ENCODE measurements at places on chromosomes 4 and X.
A peak's percentile ranks its signal among the peaks of the same experiment; 100 is the strongest.

GRCh38 chr4:163415668-163416067 lies 57.9 kb downstream of the TKTL2 start:
- DNase-seq = no peak

GRCh38 chrX:16573781-16574180 lies 76.2 kb upstream of the S100G start:
- no peak for DNase-seq

- no peak for DNase-seq
These were observed 281.4 kb upstream of the FRG1 start for GRCh38 chr4:189659287-189659686.

- DNase-seq = no peak
These were observed 13.3 kb downstream of the SLC2A9 start for GRCh38 chr4:10007793-10008608.

- DNase-seq = no peak
These were observed 58.0 kb upstream of the XIAP start for GRCh38 chrX:123801901-123802300.

DNA sequence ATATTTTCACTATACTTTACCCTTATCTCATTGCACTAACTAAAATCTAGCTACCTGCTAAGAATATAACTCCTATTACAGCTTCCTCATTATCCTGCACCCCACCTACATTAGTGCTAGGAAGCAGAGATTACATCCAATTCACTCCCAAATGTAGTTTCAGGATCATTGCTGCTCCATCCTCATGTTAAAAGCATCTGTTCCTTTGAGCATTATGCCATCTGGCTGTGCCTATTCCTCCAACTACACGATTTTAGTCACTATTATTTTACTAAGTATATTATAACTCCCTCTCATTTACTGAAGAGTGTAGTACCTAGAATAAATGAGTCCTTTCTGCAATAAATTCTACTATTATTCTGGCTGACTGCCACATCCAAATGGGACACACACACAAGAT lies 1586.9 kb downstream of the TECRL start:
- DNase-seq = no peak

GRCh38 chr4:98522636-98523395 lies 135.6 kb downstream of the TSPAN5 start:
- no peak for DNase-seq

- DNase-seq = no peak
These were observed 14.7 kb upstream of the DCHS2 start for GRCh38 chr4:154506253-154506652.

- DNase-seq = no peak
These were observed 46.1 kb downstream of the MBNL3 start for GRCh38 chrX:132442691-132443090.

- no peak for DNase-seq
These were observed 60.4 kb upstream of the TAF9B start for GRCh38 chrX:78199851-78200250.

DNA sequence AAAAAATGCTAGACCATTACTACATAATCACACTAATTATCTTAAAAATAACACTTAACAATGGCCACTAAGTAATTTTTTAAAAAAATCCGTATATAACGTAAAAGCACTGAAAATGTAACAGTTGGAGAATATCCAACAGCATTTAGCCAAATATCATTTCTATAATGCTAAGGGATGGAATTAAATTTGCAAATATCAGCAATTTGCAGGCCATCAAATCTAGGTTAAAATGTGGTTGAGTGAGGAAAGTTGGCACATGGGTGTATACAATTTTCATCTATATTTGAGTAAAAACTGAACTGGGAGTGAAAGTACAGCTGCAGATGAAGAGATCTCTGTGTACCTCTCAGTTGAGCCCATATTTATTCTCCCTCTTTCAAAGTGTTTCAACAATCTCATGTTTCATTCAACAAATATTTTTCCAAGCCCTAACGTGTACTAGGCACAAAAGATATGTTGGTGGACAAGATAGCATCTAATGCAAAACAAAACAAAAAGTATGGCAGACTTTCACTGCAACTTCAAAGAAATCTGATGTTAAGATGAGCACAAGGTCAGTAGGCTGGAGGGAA lies 63.0 kb downstream of the MBNL3 start:
- no peak for DNase-seq

DNA sequence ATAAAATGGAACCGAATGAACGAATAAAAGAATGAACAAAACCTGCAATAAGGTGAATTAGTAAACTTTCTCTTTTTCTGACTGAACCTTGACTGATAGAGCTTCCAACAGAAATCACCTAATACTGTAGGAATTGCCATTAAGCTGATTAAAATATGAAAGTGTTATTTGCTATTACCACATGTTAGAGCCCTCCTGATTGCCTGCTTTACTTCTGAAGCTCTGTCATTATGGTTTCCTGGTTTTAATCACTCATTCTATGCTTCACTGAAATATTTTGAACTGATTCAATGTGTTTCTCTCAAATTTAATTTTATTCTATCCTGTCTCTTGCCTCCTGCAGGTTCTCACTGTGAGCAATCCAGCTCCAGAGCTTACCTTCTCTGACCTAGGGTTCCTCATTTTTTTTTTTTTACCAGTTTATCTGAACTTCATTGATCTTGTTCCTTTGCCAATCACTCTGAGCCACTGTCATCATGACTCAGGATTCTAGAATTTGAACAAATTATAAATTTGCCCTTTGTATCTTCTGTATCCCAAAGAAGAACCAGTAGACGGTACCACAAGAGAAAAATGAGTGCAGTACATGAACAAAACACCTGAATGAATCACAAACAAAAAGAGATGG lies 48.1 kb upstream of the UGT2B15 start:
- no peak for DNase-seq

GRCh38 chr4:6116696-6117285 lies 83.6 kb downstream of the JAKMIP1 start:
- DNase-seq = peak; percentile 59
